ENCODE measurements at places on chromosomes 16 and 17.

DNA sequence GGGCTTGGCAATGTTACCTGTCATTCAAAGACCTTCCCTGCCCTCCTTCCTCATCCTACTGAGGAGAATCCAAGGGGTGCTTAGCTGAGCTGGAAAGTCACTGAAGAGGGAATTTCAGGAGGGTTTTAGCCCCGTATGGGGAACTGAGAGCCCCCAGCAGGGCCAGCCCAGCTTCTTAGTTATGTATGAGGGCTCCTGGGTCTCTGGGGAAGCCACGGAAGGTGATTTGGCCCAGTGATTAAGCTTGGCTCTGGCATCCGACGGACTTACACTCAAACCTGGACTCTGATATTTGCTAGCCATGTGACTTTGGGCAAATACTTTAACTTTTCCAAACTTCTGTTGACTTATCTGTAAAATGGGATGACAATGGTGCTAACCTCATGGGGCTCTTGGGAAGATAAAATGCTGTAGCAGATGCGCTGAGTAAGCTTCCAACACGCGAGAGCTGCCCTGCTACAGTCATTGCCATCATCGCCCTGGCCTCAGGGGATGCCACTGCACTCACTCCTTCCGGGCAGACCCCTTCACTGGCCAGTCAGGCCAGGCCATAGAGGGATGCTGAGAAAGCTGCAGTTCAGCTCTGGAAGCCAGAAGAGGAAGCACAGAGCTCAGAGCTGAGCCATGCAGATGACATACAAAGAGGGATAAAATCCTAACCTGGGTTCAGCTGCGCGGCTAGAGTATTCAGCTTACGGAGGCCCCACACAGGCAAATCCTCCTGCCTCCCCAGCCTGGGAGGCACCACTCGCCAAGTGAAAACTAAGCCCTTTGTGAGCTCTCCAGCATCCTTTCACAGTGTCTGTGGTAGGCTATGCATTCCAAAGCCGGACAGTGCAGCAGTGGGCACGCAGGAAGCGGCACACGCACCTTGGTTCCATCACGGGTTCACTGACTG, 44.9 kb upstream of the PIK3R6 start:
- no peak for DNase-seq

DNA sequence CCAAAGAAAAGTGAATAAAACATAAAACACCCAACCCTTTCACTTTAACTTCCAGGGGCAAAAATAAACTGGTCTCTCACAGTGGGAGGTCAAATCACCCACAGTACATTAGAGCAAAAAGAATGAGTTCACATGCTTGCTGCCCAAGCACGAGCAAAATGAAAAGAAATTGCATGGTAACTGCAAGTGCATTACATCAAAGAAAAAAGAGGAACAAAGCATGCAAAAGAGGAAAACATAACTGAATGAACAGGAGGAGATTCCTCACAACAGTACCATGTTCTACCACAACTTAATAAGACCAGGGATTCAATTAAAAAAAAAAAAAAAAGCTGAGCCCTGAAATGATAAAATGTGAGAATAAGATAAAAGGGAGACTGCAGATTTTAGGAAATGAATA, 12.3 kb downstream of the DNAH2 start:
- DNase-seq: no peak

DNA sequence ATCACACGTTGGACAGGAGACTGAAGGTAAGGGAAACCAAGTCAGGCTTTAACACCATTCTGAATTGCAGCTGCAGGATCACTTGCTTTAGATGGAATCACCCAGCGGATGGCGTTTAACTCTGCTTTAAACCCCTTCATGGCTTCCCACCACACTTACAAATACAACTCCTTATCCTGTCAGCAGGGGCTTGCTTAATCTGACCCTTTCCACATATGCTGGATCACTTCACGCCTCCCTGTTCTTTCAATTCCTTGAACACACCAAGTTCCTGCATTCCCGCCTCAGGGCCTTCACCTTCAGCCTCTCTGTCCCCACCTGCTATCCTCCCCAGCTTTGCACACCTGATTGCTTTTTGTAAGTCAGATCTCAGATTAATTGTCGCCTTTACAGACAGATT, 442.2 kb downstream of the MAF start:
- DNase-seq: no peak

GRCh38 chr16:63422715-63423114, 1386.5 kb upstream of the CDH8 start:
- no peak for DNase-seq

DNA sequence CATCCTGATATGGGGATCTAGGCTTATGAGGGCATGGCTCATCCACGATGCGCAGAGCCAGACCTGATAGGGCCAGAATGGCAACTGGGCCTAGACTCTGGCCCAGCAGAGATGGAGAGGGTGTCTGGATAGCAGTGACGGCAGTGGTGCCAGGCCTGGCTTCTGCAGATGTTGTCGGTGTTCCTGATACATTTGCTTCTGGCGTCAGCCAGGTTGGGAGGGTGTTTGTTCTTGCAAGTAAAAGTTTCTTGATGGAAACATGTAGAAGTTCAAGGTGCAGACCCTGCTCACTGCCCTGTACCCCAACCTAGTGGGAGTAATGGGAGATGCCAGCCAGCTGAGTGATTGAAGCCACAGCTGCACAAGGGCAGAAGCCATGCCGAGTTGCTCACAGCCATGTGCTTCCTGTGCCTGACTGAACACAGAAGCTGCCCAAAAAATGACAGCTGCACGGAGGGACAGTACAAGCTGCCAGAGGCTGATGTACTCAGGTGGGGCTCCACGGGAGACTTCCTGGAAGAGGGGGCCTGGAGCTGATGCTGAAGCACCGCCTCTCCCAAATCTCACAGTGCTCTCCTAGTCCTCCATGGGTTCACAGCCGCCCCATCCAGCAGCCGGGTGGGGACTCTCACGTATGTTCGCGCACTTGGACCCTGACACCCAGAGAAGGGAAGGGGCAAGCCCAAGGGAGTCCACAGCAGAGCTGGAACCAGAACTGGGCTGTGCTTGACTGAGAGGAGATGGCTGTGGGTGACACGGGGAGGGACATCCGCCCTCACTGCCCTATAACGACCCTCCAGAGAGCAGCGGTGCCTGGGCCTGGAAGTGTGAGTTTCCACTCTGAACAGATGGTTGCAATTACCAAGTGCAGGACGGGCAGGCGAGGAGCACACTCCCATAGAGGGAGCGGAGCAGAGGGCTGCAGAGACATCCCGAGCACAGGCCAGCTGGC, 78.7 kb downstream of the N4BP1 start:
- DNase-seq: no peak

- DNase-seq: no peak
Measured at GRCh38 chr17:79412886-79413390, 197.9 kb downstream of the RBFOX3 start.

DNA sequence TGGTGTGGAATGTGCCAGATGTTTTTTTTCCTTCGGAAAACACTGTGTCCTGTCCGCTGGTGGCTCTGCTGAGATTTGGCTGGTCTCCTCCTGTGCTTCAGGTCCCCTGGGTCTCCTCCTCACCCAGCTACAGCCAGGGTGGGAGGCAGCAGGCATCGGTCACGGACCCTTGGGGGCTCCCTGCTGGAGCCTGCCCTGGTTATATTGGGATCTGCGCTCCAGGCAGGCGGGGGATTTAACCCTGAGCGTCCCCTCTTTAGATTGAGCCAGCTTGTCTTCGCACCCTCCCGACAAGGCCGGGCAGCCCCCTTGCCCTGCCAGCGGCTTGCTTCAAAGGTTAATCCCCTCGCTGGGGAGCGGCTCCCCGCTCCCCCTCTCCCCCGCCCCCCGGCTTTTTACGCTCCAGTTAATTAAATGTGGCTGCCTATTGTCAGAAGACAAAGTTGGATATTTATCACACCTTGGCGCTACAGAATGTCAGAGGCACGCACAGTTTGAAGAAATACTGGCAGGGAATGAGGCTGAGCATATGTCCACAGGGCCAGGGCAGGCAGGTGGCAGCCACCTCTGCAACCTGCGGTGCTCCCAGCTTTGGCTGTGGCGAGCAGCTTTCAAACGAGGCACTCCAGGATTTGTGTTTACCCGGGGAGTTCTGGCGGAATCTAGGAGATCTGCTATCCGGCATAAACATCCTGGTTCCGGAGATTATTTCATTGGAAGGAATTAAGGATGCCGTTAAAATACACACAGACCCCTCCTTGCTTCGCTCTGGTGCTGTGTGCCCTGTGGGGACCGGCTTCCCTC, 38.2 kb upstream of the GSE1 start:
- no peak for DNase-seq

DNA sequence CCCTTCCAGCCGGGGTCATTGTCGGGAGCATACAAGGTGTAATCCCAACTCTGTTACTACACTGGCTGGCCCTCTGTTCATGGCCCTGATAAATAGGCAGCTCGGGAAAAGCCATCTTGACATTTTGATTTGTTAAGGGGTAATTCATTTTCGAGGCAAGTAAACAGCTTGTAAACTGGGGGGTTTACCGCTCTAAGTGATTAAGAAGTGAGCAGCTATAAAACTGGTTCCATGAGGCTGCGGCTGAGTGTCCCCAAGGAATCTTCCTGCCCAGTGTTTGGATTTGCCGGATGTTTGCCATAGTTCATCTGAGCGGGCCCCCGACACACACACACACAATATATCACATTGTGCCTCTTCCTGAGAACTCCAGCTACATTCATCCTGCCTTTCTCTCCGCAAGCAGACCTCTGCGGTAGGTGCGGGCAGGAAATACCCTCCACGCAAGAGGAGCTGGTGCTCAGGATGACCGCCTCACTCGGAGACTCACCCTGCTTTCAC, 92.2 kb downstream of the SOCS1 start:
- no peak for DNase-seq

DNA sequence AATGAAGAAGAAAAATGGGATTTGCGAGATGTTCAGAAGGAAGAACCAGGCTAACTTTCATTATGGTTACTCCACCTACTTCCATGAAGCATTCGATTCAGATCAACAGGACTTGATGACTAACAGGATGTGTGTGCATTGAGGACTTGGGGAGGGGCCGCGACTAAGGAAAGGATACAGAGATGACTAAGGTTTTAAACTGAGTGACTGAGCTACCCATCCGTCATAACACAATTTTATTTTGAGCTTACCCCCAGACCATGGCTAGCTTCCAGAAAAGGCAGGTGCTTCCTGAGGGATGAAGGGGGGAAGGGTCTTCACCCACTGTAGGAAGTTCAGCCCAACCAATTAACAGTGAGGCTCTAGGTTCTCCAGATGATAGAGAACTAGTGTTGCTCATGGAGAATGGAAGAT, 2.5 kb upstream of the CDYL2 start:
- DNase-seq: peak; percentile 87

GRCh38 chr17:48997827-48998586, 822 bp downstream of the IGF2BP1 start:
- DNase-seq: no peak

- DNase-seq: no peak
Measured at GRCh38 chr16:16150117-16150877, 73.0 kb downstream of the ABCC6 start.
